AG04450 (cell line): ENCODE measurements at places on chromosomes 7 and 10. TPM values are rescaled to one million over a fixed set of nuclear protein-coding genes. Genes with fewer than 3 reads are reported as not detected.

- no peak for DNase-seq
These were observed 3.2 kb upstream of the CEP55 start for GRCh38 chr10:93493162-93493561.

DNA sequence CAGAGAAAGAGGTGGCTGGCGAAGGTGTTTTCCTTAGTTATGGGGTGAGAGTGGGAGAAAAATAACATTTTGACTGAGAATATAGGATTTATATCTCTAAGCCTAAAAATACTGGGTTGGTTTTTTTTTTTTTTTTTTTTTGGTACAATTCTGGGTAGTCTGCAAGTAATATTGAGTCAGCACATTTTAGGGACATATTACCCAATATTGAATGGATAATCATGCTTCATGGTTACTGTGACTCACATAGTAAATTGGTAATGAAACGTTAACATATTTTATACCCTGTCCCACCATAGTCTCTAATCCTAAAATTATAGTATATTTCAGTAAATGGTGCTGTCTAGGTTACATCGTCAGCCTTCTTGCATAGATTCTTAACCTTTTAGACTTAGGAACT lies 91.4 kb downstream of the TPST1 start:
- DNase-seq = no peak

- DNase-seq = no peak
These were observed 27.6 kb upstream of the NEUROG3 start for GRCh38 chr10:69600761-69601330.

GRCh38 chr7:79709574-79710409 lies 256.3 kb upstream of the MAGI2 start:
- no peak for DNase-seq

- DNase-seq = no peak
These were observed 133.1 kb upstream of the NPS start for GRCh38 chr10:127415901-127416581.

DNA sequence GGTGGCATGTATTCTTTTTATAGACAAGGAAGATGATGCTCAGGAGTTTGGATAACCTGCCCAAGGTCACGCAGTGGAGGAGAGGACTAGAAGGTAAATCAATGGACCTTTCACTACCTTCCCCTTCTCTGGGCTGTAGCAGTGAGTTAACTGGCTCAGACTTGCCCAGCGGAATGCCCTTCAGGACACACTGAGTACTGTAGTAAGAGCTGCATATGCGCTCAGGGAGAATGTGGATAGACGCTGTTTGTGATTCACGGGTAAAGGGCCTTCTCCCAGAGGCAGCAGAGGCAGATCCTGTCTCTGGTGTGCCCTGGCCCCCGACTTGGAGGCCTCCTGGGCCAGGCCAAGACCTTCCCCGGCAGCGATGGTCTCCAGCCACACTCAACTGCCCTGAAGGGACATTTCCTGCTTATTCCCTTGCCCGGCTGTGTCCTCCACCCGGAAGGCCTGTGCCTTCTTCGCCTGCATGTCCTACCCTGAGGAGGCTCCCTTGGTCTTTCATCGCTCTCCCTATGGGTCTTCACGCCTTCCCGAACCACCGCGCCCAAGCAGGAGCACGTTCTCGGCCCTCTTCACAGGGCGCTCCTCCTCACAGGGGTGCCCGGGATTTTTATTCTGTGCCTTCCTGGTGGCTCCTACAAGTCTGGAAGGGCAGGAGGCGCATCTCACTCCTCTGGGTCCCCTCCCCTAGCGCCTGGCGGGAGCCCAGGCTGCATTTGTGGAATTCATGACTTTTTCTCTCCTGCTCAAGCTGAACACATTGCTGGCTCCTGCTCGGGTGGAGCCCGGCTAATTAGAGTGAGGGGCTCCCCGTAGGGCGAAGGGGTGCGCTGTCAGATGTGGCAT lies 1.8 kb upstream of the IKZF1 start:
- DNase-seq = no peak

DNA sequence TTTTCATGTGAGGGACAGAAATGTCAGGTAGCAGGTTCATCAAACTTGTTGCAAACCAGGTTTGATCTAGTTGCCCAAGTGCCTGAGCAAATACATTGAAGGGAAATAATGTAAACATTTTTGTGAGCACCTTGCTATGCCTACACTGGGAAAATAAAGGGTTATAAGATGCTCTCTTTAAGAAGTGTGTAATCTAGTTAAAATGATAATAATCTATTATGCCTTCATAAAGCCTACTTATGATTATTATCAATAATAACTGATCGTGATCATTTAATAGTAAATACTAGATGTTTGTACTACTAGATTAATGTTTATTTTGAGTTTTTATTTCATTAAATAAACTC lies 1.9 kb upstream of the TMEM229A start:
- no peak for DNase-seq

Gene SYNPO2L
- polyA plus RNA-seq = 0.02 and 0.05 TPM in 2 replicates
